Endothelial cell of coronary artery (primary cell): ENCODE measurements at places on chromosomes 13 and 19. TPM values are rescaled to one million over a fixed set of nuclear protein-coding genes. Genes with fewer than 3 reads are reported as not detected.

The MEIS3 gene
- total RNA-seq, result 4.0 TPM in 1 of 2 replicates, not detected in the other

The AKAP8 gene
- 16.8 and 20.0 TPM in 2 replicates for total RNA-seq

The MYBPC2 gene
- not detected in 2 replicates for total RNA-seq

The FBXO46 gene
- total RNA-seq, result 3.6 and 5.1 TPM in 2 replicates

The APLP1 gene
- total RNA-seq, result 3.4 TPM in 2 replicates
